ENCODE measurements at places on chromosomes 3 and 15. TPM values are rescaled to one million over a fixed set of nuclear protein-coding genes. Genes with fewer than 3 reads are reported as not detected.

DNA sequence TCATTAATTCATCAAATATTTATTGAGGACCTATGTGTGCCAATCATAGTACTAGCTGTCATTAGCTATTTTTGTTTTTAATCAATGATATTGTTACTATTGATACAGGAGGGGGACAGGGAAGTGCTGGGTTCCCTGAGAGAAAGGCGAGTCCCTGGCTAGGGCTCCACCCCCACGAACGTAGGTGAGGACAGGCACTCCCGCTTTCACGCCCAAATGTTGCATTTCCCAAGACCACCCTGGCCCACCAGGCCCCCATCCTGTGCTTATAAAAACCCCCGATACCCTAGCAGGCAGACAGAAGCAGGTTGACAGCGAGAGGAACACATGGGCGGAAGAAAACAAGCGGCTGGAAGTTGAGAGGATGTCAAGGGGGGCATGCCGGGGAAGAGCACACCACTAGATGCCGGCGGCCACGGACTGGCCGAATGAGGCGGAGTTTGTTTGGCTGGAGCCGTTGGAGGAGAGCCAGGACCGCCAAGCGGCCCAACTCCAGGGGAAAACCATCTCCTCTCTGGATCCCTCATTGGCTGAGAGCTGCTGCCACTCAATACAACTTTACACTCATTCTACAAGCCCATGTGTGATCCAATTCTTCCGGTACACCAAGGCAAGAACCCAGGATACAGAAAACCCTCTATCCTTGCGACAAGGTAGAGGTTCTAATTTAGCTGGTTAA, 798.7 kb upstream of the SEMA6D start:
- DNase-seq, result no peak

The RGMA gene
- polyA plus RNA-seq, result 101 TPM

The TLR9 gene
- 0.28 TPM for polyA plus RNA-seq

GRCh38 chr3:160447544-160447943, 2.0 kb downstream of the TRIM59 start:
- DNase-seq, result no peak

- no peak for DNase-seq
Measured at GRCh38 chr3:191148131-191148530, 50.9 kb upstream of the OSTN start.

The FMN1 gene
- polyA plus RNA-seq, result 1.6 TPM

GRCh38 chr3:185030399-185030798, 122.5 kb downstream of the C3orf70 start:
- no peak for DNase-seq

- no peak for DNase-seq
Measured at GRCh38 chr3:83224101-83224868, 1462.8 kb upstream of the GBE1 start.

DNA sequence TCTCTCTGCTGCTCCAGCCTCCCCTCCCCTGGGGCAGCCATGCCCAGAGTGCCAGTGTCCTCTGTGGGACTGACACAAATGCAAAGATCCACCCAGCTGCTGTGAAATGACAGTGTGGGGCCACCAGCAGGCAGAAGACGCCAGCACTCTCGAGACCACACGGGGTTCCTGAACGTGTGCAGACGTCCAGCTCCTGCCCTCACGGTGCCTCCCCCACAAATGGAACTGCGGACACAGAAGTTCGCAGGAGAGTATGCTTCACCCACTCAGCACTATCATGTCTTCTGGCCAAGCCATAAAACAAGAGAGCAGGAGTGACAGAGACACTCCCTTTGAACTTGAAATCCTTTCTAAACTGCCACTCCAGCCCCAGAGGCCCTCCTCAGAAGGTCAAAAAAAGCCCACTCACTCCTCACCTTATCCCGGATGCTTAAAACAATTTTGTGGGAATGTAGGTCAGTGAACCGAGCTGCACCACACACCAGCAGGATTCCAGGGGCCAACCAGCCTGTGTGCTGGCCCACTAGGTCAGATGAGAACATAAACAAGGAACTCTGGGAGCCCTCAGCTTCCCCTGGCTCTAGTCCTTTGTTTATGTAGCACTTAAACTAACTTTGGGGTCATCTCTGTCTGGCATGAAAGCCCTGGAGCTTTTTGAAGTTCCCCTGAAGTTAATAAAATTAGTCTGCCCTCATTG, 112.6 kb downstream of the DNAJB8 start:
- DNase-seq, result no peak

DNA sequence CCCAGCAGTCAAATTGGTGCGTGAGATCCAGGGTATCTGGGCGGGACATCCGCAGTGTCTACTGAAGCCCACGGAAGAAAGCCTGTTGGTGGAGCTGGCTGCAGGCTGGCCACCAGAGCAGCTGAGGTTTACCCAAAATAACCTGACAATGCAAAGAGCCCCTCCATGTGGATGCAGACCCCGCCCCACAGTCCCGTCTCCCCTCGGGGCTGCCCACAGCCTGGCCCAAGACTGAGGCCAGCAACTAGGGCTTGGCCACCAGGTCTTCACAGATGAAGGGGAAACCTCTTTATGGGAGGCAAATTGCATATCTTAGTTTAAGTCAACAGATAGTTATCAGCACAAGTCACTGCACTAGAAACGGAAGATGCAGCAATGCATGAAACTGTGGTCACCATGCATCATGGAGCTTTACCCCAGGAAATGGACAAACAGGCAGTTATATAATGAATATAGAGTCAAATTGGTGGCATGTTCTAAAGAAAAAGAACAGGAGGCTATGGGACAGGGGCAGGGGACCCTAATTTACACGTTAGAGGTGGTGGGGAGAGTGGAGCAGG, 86.3 kb downstream of the ARNT2 start:
- DNase-seq, result no peak

- no peak for DNase-seq
Measured at GRCh38 chr15:40789999-40790398, 16.9 kb upstream of the ZFYVE19 start.

DNA sequence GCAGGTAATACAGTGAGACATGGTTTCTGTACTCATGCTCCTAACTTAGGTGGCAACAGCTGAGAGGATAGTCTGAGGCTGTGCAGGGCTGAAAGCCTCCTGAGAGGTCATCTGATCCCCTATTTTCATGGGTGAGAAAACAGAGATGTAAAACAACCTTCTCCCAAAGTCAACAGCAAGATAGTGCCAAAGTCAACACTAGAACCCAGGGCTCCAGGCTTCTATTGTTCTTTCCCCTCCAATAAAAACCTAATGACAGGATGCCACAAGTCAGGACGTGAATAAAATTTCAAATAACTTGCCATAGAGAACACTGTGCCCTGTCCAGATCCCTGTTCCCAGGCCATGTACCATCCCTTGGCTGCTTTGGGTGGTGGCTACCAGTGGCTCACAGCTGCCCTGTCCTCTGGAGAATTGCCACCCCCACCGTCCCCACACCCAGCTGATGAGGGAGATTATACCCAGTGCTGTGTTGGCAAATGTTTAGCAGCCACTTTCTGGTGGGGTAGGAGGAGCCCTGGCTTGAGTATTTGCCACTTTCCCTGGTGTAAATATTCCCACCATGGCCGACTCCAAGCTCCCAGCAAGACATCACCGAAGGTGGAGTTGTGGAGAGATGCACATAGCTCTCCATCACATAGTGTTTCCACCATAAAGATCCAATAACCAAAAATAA, 54.8 kb downstream of the SRGAP3 start:
- no peak for DNase-seq

- DNase-seq, result no peak
Measured at GRCh38 chr3:99429502-99429901, 208.9 kb upstream of the COL8A1 start.

The TTLL13 gene
- not detected for polyA plus RNA-seq

- no peak for DNase-seq
Measured at GRCh38 chr15:100922192-100923040, 3.3 kb downstream of the LRRK1 start.

The ZIC1 gene
- 12.6 TPM for polyA plus RNA-seq

The ZNF35 gene
- 6.2 TPM for polyA plus RNA-seq

DNA sequence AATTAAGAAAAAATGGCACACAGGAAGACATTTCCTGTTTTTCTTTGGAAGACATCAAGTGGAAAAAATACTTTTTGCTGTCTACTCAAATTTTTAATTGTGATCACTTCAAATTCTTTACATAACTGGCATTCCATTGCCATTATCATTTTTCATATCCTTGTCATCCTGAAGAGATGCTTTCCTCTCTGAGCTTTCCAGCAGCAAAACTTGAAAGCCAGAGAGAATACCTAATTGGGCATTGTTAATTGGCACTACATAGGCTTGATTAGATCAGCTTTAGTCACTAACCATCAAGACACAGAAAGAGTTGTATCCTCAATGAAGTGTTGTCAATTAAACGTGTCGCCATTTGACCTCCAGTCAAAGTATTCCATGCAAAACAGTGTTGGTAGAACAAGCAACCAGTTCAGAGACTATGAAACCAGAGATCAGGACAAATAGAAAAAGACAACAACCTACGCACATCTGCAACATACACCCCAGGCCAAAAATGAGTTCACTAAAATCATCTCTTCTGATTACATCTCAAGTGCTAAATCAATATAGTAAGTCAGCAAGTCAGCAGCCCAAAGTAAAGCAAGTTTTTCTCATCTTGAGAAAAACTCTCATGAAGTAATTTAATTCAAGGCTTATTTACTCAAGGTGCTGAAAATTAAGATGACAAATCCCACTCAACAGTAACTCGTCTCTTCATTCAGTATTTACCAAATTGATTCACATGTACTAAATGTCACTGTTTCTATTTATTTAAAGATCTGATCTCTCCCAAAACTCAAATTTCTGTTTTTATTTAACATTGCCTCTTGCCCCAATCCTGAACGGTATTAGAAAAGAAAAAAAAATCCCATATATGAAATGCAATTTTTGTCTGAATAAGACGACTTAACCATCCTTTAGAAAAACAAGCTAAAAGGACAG, 123.0 kb downstream of the SUCLG2 start:
- DNase-seq, result no peak

GRCh38 chr3:194277104-194277785, 73.9 kb downstream of the CPN2 start:
- peak; percentile 81 for DNase-seq

The GOLGA6A gene
- polyA plus RNA-seq, result 0.08 TPM

The MKRN2OS gene
- polyA plus RNA-seq, result 0.70 TPM

DNA sequence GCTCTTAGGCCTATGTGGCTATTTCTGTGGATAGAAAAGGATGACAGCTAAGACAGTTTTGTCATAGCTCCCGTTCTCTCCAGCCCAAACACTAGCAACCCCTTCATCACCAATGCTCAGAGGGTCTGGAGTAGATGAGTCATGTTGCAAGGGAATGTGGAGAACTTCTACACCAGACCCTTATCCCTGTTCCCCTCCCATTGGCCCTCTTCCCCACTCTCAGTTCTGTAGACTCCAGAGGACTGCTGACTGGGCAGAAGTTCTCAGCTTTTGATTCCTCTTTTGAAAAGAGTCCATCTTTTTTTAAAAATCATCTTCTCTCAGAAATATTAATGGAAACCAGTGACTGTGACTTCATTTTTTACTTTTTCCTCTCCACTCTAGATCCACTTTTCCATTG, 2.4 kb upstream of the MYZAP start:
- DNase-seq, result no peak

The AP2M1 gene
- 175 TPM for polyA plus RNA-seq

DNA sequence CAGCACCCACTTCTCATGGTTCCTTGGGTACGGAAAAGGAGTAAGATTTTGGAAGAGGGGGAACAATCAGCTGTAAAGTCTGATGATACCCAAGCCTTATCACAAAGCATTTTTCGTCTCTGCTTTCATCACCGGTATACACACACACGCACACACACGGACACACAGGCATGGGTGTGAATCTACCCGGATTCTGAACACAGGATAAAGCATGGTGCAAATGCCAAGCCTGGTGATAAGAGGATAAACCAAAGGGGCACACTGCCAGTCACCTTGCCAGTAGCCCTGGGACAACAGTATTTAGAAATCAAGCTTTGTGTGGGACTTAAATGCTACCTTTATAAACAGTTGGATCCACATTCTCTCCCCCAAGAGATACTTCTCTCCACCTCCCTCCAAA, 22.2 kb downstream of the FAM174B start:
- DNase-seq, result no peak

- no peak for DNase-seq
Measured at GRCh38 chr3:143367171-143367570, 247.6 kb downstream of the CHST2 start.

DNA sequence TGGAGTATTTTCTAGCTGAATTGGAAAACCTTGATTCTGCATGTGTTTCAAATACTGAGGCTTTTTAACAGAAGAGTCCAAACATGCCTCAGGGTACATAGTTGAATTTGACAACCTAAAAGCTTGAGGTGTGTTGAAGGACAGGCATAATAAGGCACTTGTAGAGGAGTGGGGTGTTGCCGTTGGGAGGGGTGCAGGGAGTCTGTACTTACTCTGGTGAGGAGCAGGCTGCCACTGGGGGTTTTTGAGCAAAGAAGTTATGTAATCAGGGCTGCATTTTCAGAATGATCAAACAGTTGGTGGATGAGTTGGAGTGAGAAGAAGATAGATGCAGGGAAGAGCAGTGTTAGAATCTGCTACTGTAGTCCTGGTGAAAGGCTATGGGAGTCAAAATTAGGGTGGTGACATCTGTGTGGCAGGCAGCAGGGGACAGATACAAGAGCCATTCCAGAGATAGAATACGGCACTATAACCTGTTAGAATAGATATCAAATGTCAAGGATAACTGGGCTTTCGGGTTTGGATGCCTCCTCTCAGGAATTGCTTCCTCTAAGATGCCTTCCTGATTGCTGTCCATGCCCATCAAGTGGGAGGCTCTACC, 161.6 kb downstream of the GHSR start:
- no peak for DNase-seq

- no peak for DNase-seq
Measured at GRCh38 chr3:32764481-32764880, 53.3 kb upstream of the TRIM71 start.

DNA sequence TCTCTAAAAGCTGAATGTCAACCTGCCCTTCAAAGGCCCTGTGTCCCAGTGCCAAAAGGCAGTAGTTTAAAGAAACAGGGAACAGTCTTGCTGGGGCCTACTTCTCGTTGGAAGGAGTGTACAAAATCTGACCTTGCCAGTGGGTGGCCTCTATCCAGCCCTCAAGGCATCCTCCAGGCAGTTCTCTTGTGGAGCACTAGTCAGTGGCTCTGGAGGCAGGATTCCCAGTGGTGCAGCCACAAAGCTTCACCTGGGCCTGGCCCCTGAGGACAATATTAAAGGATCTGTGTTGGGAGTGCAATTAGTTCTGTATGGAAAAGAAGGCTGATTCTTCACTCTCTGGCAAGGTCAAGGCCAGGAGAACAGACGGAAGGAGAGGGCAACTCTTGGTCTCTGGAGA, 237.8 kb upstream of the ADAMTS9 start:
- DNase-seq, result no peak

The GNAT1 gene
- polyA plus RNA-seq, result 0.37 TPM

DNA sequence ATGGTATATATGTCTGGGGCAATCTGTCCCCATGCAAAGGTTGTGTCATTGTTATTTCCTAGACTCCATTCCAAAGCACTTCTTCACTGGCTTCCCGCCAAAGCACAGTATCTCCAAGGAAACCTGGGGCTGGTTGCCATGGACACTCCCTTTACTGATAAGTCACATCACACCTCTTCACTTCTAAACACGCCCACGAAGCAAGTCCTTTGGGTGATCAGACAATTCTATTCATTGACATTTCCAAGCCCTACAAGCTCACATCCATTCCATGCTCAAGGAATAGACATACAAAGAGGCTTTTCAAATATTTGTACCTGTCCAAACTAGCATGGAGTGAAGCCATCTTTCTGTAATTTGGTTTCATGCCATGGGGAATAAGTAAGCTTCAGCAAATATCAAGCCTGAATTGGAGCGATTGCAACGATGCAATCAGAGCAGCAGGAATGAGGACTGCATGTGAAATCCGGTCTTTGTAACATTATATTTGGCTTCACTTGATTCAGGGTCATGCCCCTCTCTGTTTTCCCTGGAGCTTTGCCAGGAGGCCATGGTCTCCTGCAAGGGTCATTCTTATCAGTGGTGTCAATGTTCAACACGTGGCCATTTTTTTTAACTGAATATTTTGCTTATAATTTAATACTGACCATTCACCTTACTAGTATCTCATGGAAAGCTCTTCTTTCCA, 201.6 kb upstream of the TMC3 start:
- no peak for DNase-seq
